ENCODE measurements at places on chromosomes 3 and 15. TPM values are rescaled to one million over a fixed set of nuclear protein-coding genes. Genes with fewer than 3 reads are reported as not detected.

PLA2G4F gene
- total RNA-seq: not detected

UBR1 gene
- total RNA-seq: 18.7 TPM

UROC1 gene
- total RNA-seq: not detected

RARRES1 gene
- 0.71 TPM for total RNA-seq

ROPN1 gene
- total RNA-seq: not detected

CFAP100 gene
- not detected for total RNA-seq

CYP8B1 gene
- not detected for total RNA-seq

SAMMSON gene
- total RNA-seq: not detected

CIDEC gene
- not detected for total RNA-seq

CTXN2 gene
- not detected for total RNA-seq

ACAD9 gene
- 32.8 TPM for total RNA-seq

HLTF gene
- total RNA-seq: 60.3 TPM

ZNF710 gene
- 26.2 TPM for total RNA-seq

B3GALNT1 gene
- total RNA-seq: 7.2 TPM
